ENCODE measurements at places on chromosomes 1 and 21.

DNA sequence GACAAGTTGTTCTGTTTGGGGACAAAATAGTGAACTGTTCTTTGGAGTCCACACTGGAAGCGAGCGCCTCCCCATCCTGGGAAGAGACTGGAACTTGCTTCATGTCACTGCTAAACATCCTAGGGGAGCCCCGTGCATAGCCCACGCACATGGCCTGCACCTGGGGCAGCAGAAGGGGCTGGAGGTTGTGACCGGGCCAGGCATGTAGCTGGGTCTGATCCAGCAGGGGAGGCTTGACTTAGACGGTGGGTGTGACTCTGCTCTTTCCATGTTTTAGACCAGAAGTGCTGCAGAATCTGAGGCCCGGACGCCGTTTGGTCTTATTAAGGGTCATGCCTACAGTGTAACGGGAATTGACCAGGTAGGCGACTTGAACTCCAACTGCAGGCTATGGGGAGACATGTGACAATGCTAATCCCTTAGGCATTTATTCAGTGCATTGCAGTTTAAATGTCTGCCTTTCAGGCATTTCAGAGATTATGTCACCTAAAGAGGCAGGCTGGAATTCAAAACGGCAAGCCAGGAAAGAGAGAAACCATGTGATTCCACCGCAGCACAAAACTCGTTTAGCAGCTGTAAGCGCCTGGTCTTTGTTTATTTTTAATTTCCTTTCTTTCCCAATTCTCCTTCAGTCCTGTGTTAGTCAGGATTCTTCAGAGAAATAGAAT, 21.8 kb downstream of the CAPN9 start:
- DNase-seq = no peak

DNA sequence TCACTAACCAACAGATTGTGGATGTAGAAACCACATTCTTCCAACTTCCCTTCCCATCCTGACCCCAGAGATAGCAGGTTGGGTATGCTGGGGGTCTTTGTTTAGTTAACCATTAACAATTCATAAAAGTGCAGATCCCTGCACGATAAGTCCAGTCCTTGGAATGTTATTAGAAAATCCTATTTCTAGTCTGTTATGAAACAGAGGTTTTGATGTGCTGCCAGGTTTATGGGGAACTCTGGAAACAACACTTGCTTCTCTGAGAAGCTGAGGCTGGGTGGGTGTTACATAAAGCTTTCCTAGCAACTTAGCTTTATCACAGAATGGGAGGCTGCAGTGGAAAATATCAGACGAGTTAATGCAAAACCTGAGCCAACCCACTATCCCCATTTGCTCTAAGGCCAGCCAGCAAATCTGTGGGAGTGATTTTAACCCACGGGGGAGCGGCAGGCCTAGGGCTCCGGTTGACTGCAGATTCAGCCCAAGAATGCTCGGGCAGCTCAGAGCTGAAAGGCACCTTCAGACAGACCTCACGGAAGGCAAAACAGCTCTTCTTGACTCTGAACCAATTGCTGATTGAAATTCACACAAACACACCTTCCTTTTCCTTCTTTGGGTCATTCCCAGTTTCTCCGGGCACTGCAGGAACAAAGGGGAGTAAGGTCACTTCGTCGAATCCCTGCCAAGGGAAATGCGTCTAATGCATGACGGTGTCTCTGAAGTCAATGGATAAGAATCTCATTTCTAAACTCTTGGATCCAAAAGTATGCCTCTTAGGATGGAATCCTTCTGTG, 111.7 kb upstream of the IRF2BP2 start:
- DNase-seq = no peak

DNA sequence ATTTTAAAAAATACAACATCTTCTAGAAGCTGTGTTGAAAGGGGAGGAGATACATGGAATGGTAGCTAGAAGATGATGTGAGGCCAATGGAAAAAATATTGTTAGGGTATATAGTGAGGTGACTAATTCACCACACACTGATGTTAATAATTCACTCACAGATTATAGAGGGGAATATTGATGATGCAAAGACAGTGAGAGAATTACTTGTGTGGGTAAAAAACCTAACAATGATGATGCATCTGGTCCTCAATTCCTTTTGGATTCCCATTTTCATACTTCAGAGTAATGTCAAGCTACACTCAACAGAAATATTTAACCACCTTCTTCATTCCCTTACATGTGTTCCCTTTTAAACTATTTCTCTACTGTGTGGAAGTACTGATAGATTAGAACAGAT, 169.5 kb upstream of the DPYD start:
- no peak for DNase-seq

GRCh38 chr1:187513190-187513589, 684.4 kb downstream of the PLA2G4A start:
- DNase-seq = no peak

GRCh38 chr1:174964261-174964971, 35.3 kb upstream of the CACYBP start:
- no peak for DNase-seq

DNA sequence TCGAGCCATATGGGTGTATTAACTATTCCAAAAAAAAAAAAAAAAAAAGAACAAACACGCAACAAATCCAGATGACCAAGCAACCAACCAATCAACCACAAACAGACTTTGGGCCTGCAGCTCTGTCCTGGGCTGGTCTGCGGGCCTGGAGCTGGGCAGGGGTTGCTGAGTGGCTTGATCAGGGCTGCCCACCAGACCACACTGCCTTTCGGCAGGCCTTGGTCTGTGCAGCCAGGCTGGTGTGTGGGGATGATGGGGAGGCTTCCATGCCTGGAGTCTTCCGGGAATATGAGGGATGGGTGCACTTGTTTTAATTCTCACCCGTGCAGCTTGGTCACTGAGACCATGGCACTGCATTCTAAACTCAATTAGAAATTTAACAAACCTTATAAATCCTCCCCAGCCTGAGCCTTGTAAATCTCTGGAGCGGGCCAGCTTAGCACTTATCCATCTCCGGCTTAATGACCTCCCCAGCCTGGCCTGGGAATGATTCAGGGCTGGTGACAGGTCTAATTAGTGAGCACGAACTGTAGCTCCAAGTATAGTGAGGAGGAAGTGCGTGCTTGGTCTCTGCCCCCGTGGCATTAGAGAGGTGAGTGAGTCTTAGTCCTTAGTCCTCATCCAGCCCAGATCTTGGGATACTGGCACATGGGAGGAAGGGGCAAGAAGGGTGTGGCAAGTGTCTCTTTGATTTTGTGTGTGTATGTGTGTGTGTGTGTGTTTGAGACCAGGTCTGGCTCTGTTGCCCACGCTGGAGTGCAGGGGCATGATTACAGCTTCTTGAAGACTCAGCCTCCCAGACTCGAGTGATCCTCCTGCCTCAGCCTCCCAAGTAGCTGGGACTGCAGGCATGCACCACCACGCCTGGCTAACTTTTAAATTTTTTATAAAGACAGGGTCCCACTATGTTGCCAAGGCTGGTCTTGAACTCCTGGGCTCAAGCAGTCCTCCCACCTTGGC, 74.6 kb upstream of the CSF3R start:
- no peak for DNase-seq

DNA sequence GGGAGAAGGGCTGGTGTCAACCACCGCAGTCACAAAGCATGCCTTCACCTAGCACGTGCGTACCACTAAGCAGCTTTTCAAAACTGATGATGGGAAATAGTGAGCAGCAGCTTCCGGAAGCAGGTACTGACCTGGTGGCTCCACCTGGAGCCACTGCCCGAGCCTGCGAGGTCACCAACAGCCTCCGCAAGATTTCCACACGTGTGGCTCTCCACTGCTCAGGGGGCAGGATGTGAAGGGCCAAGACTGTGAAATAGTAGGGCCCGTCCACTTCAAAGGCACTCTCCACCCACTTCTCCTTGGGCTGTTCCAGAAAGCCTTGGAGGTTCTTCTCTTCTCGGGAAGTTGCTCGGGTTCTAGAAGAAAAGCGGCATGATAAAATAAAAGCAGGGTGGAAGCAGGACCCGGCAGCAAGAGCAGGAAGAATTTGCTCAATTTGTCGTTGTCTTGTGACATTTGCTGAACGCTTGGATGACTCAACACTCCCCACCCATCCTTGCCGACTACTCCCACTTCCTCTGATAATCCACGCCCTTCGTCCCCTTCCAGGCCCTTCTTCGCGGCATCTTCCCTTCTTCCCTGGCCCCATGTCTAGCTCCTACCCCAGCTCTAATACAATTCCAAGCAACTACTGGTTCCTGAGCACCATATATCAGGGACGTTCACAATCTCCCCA, 124.9 kb upstream of the IFFO2 start:
- DNase-seq = no peak

- DNase-seq = no peak
These were observed 223.4 kb upstream of the FMN2 start for GRCh38 chr1:239868058-239868832.

DNA sequence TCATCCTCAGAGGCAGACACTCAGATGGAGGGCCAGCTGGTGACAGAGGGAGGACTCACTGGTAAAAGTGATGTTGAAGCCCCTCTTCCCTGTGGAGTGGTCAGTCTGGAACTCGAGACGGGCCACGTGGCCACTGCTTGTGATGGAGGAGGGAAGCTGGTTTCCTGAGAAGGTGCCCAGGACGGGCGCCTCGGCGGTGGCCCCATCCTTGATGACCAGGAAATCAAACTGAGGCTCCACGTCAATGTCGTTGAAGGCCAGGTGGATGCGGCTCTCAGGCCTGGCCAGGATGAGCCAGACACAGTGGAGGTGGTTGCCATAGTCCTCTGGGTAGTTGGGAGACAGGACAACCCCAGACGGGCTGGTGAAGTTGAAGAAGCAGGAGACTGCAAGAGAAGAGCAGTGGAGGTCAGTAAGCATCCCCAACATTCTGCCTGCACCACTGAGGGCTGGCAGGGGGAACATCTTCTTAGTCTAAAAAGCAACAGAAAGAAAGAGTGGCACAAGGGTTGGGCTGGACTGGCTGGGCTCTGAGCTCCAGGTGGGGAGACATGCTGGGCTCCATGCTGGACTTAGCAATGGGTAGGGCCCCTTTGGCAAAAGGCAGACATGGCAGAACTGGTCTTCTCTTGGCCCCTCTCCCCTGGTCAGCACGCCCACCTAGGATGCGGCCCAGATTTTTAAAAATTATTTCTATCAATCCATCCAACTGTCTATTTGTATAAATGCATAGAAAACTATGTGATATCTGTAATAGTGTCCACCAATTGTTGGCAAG, 120.5 kb upstream of the HMGB4 start:
- no peak for DNase-seq

DNA sequence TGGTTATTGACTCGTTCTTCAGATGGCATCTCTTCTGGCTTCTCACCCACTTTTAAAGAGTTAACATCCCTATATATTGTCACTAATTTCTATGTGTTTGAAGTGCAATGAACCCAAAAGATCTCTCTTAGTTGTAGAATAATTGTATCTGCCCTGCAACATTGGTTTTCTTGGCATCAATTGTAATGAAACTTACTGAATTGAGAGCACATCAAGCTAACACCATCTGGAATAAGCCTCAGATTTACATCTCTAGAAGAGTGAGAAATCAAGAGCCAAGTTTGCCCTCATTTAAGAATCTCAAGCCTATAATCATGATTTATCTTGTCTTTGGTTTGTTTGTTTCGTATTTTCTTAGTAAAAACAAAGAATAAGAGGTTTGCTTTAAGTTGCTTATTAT, 372.6 kb upstream of the LRRC7 start:
- no peak for DNase-seq

- no peak for DNase-seq
These were observed 83.2 kb downstream of the CAMK2N1 start for GRCh38 chr1:20402585-20403422.

DNA sequence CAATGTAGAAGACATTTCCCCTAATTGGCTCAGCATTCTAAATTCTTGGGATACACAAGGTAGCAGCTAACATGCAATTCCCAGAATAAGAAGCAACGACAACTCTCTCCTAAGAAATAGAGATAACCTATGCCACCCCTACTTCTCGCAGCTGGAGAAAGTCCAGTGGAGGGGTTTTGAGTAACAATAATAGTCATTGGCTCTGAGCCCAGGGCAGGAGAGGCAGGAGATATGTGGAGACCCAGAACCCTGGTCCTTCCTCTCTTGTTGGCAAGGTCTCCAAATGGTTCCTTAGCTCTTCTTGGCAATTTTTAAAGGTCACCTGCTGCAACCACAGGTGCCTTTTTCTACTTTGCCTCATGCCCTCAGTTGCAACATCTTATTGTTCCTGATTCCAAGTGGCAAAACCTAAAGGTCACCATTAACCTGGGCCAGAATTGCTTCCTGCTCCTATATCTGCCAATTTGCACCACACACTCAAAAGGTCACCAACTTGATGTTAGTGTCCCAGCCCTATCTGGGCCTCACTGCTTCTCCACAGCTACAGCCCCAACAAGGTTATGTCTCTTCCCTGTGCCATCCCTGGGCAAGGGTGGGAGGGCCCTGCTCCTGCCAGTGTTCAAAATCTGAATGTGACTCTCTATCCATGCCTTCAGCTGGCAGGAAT, 36.7 kb downstream of the TBX15 start:
- DNase-seq = no peak

DNA sequence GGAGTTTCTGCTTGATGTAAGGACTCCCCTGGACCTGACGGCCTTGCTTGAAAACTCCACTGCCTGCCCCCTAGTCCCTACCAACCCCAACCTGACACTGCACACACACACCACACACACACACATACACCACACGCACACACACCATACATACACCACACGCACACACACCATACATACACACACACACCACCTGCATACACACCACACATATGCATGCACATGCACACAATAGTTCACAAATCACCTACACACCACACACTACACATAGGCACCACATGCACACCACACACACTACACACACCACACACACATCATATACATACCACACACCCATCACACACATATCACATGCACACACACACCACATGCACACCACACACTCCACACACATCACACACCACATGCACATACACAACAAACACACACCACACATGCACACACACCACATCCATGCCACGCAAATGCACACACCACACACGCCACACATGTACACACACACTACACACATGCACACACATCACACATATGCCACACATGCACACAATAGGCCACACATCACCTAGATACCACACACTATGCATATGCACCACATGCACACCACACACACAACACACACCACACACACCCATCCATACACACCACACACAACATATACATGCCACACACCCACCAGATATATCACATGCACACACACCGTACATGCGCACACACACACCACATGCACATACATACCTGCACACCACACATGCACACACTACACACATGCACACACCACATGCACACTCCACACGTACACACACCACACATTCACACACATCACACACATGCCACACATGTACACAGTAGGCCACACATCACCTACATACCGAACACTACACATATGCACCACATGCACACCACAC, 3.7 kb downstream of the CASQ1 start:
- no peak for DNase-seq

DNA sequence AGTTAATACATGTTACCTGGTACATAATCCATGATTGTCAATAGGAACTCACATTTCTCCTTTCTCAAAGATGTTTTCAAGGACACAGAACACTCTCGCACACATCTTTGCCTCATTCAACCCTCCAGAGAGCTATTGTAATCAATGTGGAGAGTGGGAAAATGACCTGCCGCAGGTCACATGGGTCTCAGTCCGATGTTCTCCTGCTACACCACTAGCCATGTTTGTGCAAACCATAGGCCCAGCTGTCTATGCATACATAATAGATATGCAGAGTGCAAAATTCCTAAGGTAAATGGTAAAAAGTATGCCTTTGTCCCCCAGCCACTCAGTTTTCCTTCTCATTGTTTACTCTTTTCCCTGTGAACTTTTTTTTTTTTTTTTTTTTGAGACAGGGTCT, 89.2 kb downstream of the ADSS2 start:
- no peak for DNase-seq

GRCh38 chr1:76013206-76013581, 61.4 kb upstream of the ST6GALNAC3 start:
- no peak for DNase-seq
